GM20000 (cell line): ENCODE measurements at places on chromosomes 7 and 10.

DNA sequence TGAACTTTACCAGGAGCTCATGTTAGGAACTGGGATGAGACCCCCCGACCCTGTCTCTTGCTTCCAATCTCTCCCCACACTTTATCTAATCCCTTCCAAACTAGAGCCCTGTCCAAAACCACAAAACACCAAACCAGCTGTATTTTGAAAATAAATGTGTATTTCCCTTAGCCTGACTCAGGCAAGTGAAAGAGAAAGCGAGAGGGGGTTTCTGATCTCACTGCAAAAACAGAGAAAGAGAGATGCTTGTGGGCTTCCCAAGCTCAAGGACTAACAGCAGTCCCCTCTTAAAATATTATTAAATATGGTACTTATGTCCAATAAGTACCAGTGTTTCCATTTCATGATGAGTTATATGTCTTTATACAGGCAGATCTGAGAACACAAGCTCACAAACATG, 122.0 kb downstream of the AGMO start:
- peak; percentile 2 for DNase-seq

DNA sequence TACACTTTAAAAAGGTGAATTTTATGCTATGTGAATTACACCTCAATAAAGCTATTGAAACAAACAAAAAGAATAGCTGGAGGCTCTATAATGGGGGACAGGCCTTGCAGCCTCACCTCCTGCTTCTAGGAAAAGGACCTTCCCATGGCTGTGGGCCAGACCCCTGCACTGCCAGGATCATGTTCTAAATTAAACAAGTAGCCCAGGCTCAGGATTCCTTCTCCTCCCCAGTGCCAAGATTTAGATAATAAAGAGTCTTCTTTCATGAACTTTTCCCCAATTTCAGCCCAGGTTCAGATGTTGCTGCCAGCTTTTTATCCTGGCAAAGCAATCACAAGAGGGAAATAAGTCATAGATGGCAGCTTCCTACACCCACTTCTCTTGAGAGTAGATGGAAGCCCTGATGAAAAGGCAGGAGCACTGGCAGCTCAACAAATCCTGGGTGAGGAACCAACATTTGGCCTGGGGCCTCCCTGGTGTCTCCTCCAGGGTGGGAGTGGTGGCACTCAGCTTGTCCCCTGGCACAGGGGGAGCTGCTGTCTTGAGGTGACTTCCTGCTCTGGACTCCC, 22.2 kb upstream of the CAMK2B start:
- DNase-seq, result no peak

- DNase-seq, result no peak
These were observed 40.4 kb upstream of the DMTF1 start for GRCh38 chr7:87111877-87112276.

GRCh38 chr10:78798976-78799730, 269.6 kb upstream of the ZMIZ1 start:
- no peak for DNase-seq

- peak; percentile 59 for DNase-seq
These were observed 822 bp downstream of the ZNF800 start for GRCh38 chr7:127391591-127392181.

DNA sequence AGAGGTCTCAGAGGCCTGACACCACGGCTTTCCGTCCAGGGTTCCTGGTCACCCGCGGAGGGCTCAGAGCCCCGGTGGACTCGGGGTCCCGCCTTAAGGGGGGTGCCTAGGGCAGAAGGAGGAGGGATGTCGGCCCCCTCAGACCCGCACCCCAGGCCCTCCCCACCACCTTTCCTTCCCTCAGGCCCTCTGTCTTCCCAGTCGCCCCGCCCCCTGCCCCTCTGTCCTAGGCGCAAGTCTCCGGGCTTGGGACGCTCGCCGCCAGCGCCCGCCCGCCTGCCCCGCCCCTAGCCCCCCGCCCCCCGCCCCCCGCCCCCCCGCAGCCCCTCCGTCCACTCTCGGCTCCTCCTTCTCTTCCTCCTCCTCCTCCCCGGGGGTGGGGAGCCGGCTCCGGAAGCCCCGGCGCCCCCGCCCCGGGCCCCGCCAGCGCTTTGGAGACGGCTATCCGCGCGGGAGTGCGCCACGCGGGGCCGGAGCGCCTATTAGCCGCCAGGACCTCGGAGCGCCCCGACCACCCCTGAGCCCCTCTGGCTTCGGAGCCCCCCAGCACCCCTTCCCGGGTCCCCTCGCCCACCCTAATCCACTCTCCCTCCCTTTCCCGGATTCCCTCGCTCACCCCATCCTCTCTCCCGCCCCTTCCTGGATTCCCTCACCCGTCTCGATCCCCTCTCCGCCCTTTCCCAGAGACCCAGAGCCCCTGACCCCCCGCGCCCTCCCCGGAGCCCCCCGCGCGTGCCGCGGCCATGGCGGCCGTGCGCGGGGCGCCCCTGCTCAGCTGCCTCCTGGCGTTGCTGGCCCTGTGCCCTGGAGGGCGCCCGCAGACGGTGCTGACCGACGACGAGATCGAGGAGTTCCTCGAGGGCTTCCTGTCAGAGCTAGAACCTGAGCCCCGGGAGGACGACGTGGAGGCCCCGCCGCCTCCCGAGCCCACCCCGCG, at the start of gene AEBP1:
AEBP1 (plus strand) TSS at position 423 of the 937 bp plus-strand sequence; CDS start at position 744, 321 bp downstream.
- peak; percentile 82 for DNase-seq

DNA sequence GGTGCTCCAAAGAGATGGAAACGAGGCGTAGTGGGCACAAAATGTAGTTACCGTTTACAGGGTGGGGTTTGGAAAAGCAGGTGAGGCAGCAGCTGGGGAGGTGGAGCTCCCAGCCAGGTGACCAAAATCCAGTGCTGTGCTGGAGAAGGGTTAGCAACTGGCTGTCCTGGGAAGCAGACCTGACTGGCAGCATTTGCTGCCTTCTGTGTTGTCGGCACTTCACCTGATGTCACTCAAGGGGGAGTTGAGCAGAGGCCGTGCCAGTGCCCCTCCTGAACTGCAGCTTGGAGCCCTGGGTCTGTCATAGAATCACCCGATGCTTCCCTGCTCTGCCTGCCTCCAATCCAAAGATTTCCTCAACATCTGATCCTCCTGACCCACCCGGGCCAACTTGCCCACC, 12.8 kb downstream of the GCK start:
- DNase-seq, result no peak

DNA sequence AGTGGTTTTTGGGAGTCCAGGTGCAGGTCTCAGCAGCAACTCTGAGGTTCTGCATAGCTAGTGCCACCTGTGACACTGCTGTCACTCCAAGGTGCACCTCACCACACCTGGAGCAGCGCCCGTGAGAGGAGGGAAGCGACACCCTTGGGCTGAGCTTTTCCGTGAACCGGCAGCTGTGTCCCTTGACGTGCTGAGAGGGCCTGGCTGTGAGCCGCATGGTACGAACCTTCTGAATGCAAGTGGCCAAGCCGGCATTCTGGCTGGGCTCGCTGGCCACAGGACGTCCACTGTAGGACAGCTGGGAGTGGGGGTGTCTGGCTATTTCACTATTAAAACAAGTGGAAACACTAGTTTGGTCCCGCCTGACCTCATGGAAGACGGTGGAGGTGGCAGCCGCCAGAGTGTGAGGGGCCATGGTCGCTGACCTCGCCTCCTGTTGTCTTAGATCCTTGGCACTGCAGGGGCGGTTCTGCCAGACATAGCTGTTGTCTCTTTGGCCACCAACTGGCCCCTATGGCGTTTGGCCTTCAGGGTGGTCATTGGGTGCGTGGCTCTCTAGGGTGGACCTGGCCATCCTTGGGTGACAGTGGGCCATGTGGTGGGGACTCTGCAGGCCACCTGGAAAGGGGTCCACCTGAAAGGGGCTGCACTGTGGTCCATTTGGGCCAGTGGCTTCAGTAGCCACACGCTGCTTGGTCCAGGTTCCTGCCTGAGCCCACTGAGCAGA, 12.9 kb downstream of the INPP5A start:
- no peak for DNase-seq

DNA sequence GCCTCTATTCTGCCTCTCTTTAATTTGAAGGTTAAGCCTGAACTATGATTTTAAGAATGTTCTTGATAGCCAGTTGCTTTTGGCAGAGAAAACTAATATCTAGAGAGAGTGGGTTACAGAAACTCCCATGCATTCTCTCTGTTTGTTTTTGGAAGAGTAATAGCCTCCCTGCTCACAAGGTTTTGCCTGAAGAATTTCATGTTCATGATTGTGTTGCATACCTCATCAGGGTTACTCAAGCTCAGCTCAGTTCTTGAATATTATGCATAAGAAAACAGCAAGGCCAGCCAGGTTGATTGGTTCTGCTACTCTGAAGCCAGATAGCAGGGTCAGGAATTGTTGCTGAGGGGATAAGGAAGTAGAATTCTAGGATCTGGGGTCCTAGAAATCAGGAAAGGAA, 137.4 kb downstream of the MDFIC start:
- no peak for DNase-seq

- no peak for DNase-seq
These were observed 65.9 kb downstream of the FAM204A start for GRCh38 chr10:118276204-118276603.

- DNase-seq, result no peak
These were observed 5.1 kb downstream of the WIPI2 start for GRCh38 chr7:5195157-5195556.

GRCh38 chr7:92527300-92528187, 776 bp downstream of the PEX1 start:
- DNase-seq, result peak; percentile 60

DNA sequence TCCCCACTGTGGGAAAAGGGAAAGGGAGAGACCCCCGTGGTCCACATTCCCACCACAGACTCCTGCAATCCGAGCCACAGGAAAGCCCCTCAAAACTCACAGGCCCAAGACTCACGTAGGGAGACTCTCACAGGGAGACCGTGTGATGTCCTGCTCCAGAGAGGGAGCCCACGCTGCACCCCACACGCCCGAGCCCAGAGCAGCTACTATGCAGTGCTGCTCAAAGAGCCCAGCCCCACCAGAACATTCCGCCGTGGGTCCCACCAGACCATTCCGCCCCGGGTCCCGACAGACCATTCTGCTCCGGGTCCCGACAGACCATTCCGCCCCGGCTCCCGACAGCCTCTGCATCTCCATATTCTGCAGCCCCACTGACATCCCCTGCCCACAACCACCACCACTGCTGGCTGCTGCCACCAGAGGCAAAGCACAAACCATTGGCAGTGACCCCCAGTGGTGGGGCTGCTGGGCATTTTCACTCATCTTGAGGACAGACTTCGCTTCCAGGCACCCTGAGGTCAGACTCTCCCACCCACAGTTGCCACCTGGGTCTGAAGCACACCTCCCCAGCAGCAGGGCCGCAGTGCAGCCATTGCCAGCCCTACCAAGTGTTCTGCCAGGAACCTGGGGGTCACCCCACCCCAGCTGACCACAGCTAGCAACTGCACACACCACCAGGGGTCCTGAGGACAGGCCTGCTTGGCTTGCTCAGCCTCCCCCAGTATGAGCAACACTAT, 625.4 kb upstream of the FOXK1 start:
- DNase-seq, result no peak

GRCh38 chr10:124176349-124177179, 83.2 kb upstream of the CHST15 start:
- no peak for DNase-seq

DNA sequence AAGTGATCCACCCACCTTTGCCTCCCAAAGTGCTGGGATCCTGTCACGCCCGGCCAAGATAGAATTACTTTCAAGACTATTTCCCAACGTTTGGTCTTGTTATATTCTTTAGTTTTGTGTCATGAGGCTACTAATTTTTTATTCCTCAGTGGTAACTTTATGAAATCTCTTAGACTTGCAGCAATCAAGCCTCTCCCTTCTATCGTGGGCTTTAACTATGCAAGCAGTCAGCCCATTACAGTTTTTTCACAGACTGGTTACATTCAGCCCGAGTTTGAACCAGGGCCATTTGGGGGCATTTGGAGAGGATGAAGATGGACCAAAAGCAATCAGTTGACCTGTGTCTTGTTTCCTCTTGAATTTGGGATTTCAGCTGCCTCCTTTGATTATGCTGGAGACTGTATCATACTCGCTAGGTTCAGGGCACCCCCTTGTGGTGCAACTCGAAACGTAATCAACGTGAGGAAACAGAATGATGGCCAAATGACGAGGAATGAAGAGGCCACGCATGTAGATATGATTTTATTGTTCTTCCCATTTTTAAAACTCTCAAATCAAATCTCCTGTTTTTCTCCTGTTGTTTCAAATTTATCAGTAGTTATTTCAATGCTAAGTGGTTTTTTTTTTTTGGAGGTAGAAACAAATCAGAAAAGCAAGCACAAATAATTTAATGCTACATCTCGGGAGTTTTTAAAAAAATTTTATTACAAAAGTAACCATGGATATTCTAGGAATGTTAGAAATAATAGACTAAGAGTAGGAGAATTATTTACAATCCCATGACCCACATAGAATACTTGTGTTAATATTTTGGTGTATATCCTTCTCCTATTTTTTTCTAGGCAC, 151.6 kb downstream of the KIAA1217 start:
- DNase-seq, result peak; percentile 39

GRCh38 chr7:158649279-158649678, 55.3 kb downstream of the NCAPG2 start:
- no peak for DNase-seq

GRCh38 chr10:126674741-126675515, 4.4 kb upstream of the C10orf90 start:
- no peak for DNase-seq

- no peak for DNase-seq
These were observed 67.3 kb downstream of the GLCCI1 start for GRCh38 chr7:8035647-8036518.

DNA sequence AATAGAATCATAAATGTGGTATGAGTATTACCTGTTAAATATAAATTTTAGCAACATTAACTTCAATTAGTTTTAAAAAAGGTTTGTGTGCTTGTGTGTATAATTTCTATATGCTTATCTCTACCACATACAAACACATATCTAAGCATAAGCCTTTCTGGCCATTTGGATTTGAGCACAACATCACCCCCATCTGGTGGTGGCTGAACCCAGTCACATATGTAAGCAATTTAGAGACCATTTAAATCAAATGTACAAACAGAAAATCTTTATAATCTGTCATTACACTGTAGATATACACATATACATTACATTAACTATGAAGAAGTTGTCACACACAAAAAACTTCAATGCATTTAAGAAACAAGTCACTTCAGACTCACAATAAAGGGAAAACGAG, 31.7 kb downstream of the GPR22 start:
- peak; percentile 10 for DNase-seq

DNA sequence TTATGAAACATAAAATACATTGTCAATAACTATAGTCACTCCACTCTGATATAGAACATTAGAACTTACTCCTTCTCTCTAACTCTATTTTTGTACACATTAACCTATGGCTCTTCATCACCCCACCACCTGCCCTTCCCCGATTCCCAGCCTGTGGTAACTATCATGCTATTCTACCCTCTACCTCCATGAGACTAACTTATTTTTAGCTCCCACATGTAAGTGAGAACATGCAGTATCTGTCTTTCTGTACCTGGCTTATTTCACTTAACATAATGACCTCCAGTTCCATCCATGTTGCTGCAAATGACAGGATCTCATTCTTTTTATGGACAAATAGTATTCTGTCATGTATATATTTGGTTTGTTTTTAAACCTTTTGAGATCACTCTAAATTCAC, 8.8 kb upstream of the NOD1 start:
- no peak for DNase-seq
